Stimulated activated CD8-positive, alpha-beta memory T cell treated with anti-CD3 and anti-CD28 coated beads, Interleukin-7, amount 100 ng/mL, for 1 hour (primary cell): ENCODE measurements at places on chromosomes 2 and 18.

- no peak for DNase-seq
Observed at GRCh38 chr2:174919947-174920595, 85.1 kb downstream of the CHN1 start.

GRCh38 chr2:58957188-58957840 is 716.2 kb upstream of the FANCL start:
- no peak for DNase-seq

DNA sequence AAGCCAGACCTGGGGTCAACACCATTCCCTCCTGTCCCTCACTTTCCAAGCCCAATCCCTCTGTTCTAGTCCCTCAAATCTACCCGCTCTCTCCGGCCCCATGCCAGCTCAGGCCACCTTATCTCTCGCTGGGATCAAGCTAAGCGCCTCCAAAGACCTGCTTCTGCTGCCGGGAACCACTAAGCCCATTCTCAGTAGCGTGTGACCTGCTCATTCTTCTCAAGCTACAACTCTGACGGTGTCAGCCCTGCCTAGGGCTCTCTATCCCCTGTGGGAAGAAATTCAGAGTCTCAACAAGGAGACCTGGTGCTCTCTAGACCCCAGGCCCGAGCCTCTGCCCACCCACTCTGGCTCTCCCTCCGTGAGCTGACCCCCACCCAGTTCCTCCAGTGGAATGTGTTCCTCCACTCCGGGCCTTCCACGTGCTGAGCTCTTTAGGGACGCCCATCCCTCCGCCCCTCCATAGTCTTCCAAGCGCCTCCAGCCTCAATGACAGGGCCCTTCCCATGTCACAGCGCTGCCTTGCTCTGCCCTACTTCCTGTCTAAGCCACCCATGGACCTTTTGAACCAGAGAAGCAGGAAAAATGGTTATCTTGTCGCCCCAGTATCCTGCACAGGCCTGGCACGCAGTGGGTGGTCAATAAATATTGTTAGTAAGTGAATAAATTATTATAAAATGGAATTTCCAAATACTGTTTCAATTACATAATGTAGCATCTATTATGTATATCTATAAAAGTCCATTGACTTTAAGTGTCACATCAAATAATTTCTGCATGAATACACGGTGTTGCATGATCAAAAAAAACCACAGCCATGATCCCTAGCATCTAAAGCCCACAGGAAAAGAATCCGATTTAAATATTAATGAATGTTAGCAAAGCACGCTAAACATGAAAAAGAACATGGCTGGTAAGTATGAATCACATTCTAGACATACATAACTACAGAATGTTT is 127.6 kb downstream of the ZNF516 start:
- no peak for DNase-seq

DNA sequence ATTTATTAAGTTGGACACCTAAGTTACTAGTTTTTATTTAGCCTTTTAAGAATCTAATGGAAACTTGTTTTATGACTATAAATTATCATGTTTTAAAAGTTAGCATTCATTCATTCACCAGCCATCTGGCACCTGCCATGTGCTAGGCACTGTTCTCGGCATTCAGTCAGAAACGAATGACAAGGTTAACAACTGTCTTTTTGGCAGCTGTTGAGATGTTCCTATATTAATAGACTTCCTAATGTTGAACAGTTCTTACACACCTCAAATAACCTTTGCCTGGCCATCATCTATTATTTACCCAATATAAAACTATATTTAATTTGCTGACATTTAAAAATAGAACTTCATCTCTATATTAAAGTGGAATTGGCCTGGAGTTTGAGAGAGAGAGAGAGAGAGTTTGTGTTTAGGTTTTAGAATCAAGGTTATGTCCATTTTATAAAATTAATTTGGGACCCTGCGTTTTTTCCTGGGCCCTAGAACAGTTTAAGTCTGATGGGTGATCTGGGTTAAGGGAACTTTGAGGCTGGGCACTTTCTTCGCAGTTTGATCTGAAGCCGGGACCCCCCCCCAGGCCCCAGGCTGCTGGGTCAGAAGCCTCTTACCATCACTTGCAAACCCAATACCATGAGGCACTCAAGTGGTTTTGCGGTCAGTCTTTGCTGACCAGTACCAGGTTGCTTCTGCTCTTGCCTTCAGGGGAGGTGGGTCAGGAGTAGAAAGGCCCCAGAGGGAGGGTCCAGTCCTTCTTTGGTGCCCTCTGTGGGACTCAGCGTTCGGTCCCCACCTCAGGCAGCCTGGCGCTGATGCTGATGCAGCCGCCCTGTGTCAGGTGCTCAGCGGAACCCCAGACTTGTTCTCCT is 48.3 kb upstream of the ASB1 start:
- no peak for DNase-seq

DNA sequence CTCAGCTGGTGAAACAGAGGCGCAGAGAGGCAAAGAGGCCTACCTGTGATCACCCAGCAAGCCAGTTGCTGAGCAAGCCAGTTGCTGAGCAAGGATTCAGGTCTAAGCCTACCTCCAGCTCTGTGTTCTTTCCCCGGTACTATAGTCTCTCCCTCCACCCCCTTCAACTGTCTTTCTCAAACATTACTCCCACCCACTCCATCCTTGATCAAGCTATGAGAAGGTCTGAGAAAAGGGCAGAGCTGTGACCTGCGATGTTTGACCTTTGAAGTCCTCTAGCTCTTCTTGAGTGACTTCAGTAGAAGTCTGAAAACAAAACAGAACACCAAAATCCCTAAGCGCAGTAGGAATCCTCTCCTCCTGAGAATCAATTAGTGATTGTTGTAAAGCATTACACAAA is 665.2 kb upstream of the ID2 start:
- no peak for DNase-seq

DNA sequence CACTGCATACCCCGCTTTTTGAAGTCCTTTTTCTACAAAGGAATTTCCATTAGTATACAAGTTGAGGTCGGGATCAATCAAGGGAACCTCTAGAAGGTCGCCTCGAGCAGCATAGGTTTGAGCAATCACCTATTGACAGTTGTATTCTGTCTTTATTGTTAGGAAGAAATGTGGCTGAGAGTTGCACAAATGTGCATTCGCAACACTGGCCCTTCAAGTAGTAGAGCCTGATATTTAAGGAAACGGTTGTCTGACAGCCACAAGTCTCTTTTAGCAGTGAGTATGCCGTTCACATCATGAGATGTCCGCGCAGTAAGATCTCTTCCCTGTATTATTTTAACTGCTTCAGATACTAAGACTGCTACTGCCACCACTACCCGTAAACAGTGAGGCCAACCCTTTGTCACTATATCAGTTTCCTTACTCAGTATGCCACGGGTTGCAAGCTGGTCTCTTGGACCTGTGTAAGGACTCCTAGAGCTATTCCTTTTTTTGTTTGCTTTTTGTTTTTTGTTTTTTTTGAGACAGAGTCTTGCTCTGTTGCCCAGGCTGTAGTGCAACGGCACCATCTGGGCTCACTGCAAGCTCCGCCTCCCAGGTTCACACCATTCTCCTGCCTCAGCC is 10.0 kb upstream of the STARD7 start:
- DNase-seq: no peak

- DNase-seq: no peak
Observed at GRCh38 chr2:186980117-186980442, 131.1 kb upstream of the ZSWIM2 start.

DNA sequence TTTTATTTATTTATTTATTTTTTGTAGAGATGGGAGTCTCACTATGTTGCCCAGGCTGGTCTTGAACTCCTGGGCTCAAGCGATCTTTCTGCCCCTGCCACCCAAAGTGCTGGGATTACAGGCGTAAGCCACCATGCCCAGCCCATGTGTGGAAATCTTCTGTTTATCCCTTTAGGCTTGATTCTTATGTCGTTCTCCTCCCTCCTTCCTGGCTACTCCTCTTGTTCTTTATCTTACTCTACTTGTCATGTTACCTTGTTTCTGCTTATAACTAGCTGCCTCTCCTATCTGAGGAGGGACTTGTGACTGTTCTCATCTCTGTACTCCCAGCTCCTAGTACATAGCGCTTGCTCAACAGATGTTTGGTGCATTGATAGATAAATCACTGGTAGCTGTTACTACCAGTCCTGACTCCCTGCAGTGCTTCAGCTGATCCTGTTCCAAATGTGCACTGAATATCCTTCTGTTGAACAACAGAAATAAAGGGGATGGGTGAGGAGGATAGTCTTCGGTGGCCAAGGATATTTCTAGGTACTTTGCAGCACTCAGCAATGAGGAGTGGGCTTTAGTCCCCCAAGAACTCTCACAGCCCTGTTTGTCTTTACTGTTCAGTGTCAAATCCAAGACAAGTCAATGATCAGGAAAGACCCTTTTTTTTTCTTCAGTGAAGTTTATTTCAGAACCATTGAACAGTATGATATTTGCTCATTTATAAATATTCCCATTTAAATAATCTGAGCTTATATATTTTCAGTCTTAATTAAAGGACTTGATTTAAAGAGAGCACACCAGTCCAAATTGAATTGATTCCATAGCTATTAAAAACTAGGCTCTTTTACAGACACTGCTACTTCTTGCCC is 7.2 kb downstream of the IL1B start:
- DNase-seq: no peak

DNA sequence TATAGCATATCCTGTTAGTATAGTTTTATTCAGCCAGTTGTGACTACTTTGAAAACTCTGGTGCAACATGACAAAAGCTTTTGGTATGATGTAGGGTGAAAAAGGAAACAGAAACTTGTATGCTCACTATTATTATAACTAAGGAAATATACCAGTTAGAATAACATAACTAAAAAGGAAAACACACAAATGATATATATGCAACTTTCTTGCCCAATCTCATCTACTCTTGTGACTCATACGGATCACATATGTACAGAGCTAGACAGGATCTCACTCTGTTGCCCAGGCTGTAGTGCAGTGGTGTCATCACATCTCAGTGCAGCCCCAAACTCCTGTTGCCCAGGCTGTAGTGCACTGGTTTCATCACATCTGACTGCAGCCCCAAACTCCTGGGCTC is 12.4 kb upstream of the TLK1 start:
- DNase-seq: no peak

GRCh38 chr2:88303865-88304264 is 133.7 kb downstream of the THNSL2 start:
- DNase-seq: no peak

- no peak for DNase-seq
Observed at GRCh38 chr2:236166796-236167296, 1.3 kb downstream of the GBX2 start.

DNA sequence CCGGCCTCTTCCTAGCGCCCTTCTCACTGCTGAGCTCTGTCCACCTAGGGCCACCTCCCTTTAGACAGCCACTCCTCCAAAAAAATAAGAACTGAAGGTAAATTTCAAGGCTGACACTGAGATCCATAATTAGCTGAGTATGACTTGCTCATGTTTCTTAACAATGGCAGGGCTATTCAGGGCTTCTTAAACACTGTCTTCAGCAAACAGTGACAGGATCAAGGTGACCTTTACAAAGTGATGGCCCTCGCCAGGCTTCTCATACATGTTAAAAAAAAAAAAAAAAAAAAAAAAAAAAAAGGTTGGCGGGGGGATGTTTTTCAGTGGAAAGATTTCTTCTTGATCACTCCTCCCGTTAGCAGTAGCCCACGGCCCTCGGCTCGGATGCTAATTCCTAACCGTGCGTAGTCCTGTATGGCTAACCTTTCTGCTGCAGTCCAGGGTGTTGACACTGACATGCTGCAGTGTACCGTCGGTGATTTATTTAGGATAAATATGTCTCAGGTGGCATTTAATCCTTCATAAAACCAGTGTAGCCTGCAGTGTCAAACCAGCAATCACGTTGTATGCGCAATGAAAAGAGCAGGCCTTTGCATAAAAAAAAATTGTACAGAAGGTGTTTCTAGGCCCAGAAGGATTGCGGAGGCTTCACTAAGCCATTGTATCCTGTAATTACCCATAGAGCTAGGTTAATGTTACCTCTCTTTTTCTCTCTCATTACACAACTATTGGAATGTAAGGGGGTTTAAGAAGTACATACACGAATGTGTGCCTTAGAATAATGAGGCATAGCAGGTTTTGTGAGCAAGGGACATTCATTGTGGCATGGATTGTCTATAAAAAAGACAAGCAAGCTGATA is 142.7 kb downstream of the PTGR3 start:
- DNase-seq: no peak

GRCh38 chr2:19837235-19837766 is 64.5 kb downstream of the TTC32 start:
- DNase-seq: no peak

- no peak for DNase-seq
Observed at GRCh38 chr2:176285321-176285720, 16.1 kb downstream of the MTX2 start.

- DNase-seq: no peak
Observed at GRCh38 chr2:205612636-205613035, 69.7 kb upstream of the NRP2 start.

- DNase-seq: no peak
Observed at GRCh38 chr2:9737053-9737875, 106.0 kb upstream of the TAF1B start.

DNA sequence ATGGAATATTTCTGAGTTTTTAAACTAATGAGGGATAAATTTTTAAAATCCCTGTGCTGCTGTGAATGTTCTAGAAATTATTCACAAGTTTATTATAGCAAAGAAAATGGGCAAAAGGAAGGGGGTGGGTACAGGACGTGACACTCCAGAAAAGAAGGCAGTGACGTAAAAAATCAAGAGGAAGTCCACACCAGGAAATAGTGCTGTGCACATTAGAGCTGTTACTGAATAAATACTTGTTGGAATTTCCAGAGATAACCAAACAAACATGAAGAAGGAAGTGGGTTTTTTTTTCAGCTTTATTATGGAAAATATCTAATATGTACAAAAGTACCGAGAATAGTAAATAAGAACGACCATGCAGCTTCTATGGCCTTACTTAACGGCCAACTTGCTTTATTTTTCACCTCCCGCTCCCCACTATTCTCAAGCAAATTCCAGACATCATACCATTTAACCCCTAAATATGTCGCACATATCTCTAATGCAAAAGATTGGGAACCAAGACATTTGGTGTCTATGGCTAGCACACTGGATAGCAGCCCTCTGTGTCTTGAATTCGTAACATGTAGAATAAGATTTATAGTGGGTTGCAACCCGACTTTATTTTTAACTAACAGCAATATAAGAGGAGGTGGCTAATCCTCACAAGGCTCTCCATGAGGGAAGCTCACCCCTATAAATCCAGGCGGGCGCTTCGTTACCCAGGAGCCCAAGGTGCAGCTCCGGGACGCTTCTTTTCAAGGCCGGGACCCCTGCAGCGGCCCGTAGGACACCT is 580 bp upstream of the NDUFV2 start:
- no peak for DNase-seq

GRCh38 chr2:123771928-123772632 is 253.0 kb upstream of the CNTNAP5 start:
- no peak for DNase-seq

GRCh38 chr18:70464343-70465114 is 175.7 kb downstream of the SOCS6 start:
- peak; percentile 5 for DNase-seq
